Stimulated activated CD4-positive, alpha-beta T cell treated with anti-CD3 and anti-CD28 coated beads, TNF-alpha, amount 100 ng/mL, for 4 hours (primary cell): ENCODE measurements at places on chromosomes 3 and 15.

DNA sequence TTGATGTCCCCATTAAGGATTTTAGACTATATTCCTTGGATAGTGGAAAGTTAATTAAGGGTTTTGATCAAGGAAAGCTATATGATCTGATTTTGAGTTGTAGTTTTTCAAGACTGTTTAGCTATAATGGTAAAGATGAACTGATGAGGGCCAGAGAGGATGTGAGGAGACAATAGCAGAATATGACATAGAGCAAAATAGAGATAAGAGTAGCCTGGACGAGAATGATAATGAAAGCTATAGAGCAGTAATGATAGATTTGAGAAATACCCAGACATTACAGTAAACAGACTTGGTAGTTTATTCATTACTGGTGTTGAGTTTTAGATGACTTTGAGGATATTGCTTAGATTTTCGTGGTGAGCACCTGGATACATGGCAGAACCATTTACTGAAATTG lies 3.8 kb downstream of the SUCNR1 start:
- DNase-seq = no peak

GRCh38 chr3:170632780-170633179 lies 46.9 kb upstream of the SLC7A14 start:
- no peak for DNase-seq

DNA sequence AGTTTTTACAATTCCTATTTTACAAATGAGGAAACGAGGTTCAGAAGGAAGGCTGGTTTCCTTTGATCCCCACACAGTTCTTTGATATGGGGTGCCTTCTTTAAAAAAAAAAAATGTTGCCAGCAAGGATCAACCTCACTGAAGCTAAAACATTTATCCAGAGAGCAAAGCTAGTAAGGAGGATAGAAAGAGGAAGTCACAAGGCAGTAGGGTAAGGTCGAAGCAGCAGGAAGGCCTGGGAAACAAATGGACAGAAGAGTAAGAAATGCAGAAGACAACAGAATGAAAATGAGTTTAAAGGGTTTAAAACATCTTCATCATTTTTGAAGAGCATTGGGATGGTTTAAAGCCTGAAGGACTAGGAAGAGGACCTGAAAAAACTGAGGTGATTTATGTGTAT lies 30.6 kb upstream of the CP start:
- DNase-seq = no peak

DNA sequence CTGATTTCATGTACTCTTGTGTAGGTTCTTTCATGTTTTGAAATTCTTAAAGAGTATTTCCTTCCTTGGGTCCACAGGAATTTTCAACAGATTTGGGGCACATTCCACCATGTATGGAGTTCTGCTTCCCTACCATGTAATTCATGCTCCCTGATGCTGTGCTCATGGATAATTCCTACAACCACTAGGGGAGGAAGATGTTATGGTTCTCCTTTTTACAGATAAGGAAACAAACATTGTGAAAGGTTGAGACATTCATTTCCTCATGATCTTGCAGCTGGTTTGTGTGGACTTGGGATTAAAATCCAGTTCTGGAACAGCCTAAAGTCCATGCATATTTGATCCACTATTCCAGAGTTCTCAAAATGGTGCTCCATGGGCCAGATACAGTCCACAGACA lies 174.9 kb upstream of the FRMD4B start:
- no peak for DNase-seq

DNA sequence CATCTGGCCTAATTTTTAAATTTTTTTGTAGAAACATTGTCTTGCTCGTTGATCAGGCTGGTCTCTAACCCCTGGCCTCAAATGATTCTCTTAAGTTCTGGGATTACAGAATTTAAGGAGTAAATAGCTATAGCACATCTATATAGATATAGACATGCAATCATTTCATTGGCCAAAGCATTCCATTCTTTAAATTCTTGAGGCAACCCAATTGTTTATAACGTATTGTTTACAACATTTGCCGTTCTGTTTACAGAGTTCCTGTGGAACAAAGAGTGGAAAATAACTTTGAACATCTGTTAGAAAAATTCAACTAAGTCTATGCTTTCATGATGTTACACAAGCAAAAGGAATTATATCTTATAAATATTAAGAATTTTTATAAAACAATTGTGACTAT lies 205.2 kb upstream of the ROBO2 start:
- no peak for DNase-seq

DNA sequence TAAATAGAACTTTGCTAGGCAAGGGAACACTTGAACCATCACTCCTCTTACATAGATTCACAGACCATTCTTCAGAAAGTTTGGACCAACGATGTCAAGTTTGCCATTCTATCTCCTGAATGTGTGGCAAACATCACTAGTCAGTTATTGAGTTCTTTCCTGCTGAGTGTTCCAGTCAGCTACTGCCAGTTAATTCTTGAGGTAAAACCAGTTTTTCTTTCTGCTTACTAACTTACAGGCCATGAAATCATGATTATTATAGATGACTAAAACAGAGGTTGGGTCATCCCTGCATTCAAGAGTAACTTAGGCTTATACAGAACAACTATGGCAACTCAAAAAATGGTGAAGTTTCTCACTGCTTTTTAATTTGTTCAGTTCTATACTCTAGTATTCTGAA lies 88.2 kb downstream of the AP4E1 start:
- no peak for DNase-seq

DNA sequence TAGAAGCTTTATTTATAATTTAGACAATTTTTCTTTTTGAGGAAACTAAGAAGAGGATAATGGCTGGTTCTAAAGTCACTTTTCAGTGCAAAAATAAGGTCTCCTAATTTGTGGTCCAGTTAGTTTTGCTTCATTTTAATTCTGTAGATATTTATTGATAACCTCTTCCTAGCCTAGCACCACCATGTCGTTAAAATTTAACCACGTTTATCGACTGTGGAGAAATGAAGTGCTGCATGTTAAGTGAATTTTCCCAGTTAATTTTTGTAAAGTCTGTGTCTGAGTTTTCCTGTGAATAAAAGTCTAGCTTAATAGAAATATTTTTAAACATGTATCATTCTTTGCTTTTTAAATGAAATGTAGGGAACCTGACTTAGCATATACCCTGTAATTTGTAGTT lies 16.7 kb downstream of the LRRC28 start:
- no peak for DNase-seq

DNA sequence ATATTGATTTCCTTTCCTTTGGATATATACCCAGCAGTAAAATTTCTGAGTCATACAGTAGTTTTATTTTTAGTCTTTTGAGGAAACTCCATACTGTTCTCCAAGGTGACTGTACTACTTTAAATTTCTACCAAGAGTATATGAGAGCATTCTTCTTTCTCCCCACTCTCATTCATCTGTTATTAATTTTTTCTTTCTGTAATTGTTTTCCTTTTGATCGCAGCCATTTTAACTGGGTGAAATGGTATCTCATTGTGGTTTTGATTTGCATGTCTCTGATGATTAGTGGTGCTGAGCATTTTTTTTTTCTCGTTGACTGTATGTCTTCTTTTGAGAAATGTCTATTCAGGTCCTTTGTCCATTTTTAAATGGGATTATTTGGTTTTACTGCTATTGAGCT lies 18.3 kb upstream of the VGLL3 start:
- DNase-seq = no peak

GRCh38 chr3:116118475-116119169 lies 326.7 kb downstream of the LSAMP start:
- no peak for DNase-seq

GRCh38 chr3:36496684-36497633 lies 116.7 kb downstream of the STAC start:
- DNase-seq = no peak

- DNase-seq = no peak
Observed at GRCh38 chr3:47932421-47932820, 83.8 kb downstream of the MAP4 start.

GRCh38 chr3:10437272-10437994 lies 68.0 kb downstream of the ATP2B2 start:
- peak; percentile 63 for DNase-seq

GRCh38 chr15:51363383-51363782 lies 21.9 kb downstream of the GLDN start:
- no peak for DNase-seq

DNA sequence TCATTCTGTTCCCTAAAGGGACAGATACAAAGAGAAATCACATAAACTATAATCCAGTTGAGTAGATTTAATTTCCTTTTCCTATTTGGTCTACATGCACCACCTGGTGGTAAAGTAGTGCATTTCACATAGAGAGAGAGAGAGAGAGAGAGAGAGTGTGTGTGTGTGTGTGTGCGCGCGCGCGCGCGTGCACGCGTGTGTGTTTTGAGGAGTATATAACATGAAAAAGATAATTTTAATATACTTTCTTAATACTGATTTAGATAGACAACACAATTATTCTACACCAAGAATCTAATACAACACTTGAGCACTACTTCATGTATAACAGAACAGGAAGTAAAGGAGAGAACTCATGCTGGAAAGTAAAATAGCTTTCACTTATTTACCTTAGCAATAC lies 1.1 kb upstream of the FGF7 start:
- no peak for DNase-seq

- DNase-seq = no peak
Observed at GRCh38 chr3:40432793-40433192, 24.3 kb upstream of the RPL14 start.

DNA sequence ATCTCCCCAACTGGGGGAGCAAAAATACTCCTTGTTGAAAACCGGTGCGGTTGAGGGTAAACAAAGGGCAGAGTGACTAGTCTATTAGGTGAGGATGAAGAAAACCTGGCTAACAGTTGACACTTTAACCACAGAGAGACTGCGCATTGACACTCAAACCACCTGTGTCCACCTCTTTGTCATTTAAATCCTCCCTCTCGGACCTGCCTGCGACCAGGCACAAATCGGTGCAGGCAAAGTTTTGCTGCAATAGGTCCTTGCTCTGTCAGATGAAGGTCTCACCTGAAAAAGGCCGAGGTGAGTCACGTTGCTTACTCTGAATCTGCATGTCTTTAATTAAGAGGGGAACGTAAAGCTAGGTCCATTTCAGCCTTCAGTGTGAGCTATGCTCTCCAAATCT lies 494.1 kb upstream of the DPPA4 start:
- DNase-seq = no peak

DNA sequence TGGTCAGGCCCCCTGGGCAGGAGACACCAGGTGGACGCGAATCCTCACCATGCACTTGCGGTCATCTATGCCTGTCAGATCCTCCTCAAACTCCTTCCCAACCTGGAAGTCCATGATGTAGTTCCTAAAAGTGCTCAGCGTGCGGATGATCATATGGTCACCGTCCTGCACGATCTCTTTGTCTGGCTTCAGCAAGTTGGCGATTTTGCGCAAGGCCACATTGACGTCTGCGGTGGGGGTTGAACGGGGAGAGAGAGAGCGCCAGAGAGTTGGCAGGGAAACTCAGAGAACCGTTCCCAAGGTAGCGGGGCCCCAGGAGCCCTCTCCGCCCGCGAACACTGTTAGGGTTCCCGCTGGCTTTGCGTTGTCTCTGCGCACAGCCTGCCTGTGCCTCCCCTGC lies 809 bp downstream of the RBP1 start:
- DNase-seq = no peak

DNA sequence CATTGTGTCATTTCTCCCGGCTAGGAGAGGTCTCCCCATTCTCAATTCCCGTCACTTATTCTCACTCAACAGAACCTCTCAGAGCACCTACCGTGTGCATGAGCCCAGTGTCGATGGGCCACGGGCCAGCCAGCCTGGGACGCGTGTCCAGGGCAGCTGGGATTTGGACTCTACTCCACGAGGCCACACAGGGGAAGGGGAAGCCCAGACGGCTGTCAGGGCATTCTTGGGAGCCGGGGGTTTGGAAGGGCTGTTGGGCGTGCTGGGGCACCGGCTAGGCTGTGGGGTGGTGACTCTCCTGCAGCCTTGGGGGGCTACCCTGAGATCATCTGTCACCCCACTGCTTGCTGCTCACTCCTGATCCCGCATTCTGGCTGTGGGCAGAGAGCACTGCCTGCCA lies 41.7 kb upstream of the PCSK6 start:
- DNase-seq = no peak

DNA sequence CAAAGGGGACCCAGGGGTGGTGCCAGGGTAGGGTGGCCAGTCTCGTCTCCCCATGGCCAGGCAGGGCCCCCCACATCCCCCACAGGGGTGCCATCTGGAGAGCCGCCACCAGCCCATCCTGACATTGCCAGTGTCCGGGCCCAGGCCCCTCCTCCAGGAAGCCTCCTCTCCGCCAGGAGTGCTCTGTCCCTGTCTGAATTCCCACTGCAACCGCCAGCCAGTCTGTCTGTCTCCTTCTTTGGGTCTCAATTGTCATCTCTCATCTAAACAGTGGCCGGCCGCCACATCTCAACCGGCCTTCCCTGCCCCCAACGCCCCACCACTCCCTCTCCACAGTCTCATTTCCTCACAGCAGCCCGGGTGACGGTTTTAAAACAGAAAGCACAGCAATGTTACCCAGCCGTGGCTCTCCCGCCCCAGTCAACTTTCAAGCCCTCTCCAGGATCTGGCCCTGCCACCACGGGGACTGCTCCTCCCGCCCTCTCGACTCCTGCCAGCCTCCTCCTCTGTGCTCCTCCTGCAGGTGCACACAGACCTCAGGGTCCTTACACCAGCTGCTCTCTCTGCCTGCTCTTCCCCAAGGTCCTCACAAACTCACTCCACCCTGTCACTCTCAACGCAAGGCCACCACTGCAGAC lies 57.0 kb downstream of the IQSEC1 start:
- DNase-seq = no peak

GRCh38 chr15:90807074-90807785 lies 61.2 kb upstream of the FURIN start:
- DNase-seq = no peak

GRCh38 chr3:10726787-10727186 lies 89.2 kb upstream of the SLC6A11 start:
- no peak for DNase-seq

DNA sequence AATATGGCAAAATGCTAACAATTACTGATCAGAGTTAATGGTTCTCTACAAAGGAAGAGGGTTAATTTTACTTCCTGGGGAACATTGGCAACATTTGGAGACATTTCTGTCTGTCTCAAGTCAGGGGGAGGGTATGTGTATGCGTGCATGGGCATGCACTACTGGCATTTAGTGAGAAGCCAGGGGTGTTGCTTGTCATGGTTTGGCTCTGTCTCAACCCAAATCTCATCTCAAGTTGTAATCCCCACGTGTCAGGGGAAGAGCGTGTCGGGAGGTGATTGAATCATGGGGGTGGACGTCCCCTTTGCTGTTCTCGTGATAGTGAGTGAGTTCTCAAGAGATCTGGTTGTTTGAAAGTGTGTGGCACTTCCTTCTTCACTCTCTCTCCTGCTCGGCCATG lies 28.3 kb upstream of the TNIK start:
- no peak for DNase-seq

DNA sequence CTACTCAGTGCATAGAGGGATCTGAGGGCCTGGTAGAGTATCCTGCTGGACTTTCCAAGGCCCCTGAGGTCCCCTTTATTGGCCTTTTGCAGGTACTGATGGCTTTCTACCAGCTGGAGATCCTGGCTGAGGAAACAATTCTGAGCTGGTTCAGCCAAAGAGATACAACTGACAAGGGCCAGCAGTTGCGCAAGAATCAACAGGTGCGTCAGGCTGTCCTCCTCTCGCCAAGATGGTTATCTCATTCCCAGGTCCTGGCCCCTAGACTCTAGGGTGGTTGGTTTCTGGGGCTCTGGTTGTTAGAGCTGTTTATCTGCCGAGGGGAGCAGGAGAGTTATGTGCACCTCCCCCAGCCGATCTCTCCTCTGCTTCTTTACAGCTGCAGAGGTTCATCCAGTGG lies 9.3 kb downstream of the EIF2B5 start:
- DNase-seq = no peak

GRCh38 chr3:119608405-119609000 lies 10.8 kb downstream of the PLA1A start:
- no peak for DNase-seq

- no peak for DNase-seq
Observed at GRCh38 chr15:35630532-35630931, 84.6 kb upstream of the DPH6 start.

- no peak for DNase-seq
Observed at GRCh38 chr3:142244056-142244455, 18.7 kb upstream of the GK5 start.
